ENCODE measurements at places on chromosomes 7 and 10.

- no peak for DNase-seq
Measured at GRCh38 chr7:29354340-29354739, 159.8 kb downstream of the CHN2 start.

GRCh38 chr10:63631991-63632390, 110.8 kb downstream of the REEP3 start:
- DNase-seq = no peak

DNA sequence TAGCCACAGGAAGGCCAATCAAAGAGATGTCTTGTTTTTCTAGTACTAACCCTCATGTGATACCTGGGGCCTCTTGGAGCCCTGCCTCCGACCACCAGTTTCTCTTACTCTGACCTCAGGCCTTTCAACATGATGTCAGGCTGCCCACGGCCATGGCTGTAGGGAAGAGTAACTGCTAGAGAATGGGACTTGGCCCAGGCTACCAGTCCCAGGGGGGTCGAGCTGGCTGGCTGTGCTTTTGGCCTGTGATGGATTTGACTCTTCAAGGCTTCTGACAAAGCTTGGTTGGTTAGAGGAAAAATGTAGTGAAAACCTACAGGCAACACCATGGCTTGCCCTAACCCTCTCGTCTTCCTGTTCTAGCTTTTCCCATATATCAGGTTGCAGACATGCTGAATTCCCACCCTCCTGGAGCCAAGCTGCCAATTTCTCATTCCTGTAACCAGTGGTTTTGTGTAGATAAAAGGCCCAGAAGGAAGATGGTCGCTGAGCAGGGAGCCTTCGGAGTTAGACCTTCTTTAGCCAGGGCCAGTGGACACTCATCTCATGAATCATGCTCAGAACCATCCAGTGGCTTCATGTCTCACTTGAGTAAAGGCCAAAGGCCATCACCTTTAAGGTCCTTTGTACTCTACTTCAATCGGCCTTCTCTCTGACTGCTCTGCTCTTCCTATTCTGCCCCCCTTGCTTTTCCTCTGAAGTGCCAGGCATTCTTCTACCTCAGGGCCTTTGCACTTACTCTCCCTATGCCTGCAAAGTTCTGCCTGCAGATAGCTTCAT, 19.7 kb downstream of the SUFU start:
- DNase-seq = no peak

DNA sequence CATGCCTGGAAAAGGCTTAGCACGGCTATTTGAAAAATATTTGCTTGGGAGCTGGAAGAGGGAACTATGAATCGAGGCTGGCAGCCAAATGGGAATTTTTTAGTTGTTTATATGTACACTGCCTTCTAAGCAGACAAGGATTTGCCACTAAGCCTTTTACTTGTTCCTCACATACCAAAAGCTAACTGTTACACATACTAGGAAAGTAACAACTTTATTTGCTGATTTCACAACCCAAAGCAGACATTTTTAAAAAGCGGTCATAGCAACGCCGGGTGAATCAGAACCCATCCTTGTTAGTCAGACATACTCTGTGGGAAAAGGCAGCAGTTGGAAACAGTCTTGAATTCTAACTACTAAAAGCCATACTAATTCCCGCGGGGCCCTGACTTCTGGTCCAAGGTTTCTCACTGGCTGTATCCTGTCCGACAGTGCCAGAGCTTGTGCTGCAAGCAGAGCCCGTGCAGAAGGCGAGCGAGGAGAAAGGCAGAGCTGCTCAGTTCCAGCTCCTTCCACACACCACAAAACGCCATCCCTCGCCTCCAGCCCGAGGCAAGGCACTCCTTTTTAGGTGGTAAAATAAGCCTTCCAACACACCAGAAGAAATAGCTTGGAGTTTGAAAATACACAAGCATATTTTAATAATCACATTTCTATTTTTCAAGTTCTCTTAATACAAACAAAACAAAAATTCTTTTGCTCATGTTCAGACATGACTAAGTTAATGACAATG, 89.2 kb downstream of the RNF216 start:
- no peak for DNase-seq

DNA sequence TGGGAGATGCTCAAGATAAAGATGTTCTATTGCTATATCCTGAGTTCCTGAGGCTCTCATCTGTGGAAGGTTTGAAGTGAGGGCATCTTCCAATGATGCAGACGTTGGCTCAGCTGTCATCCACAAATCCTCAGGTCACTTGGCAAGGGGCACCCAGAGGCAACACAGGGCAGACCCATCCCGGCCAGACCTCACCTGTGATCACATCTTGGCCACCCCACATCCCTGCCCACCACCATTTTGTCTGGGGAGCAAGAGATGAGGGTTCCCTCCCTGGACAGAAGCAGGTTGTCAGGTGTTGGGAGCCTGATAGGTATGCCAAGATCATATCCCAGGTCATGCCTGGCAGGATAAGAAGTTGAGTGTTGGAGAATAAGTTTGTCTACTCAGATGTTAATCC, 918.2 kb upstream of the ZNF722 start:
- DNase-seq = no peak

DNA sequence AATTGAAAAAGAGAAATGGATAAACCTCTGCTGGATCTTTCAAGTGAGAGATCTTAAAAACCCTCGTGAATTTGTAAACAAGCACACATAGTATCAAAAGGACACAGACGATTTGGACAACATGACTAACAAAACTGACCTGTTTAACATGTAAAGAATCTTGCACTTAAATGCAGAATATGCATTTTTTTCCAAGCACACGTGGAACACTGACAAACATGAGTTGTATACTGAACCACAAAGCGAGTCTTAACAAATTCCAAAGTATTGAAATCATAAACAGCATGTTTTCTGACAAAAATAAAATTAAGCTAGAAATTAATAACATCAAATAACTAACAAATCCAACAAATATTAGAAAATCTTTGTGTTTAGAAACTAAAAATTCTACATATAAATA, 65.0 kb upstream of the ZNF746 start:
- no peak for DNase-seq

DNA sequence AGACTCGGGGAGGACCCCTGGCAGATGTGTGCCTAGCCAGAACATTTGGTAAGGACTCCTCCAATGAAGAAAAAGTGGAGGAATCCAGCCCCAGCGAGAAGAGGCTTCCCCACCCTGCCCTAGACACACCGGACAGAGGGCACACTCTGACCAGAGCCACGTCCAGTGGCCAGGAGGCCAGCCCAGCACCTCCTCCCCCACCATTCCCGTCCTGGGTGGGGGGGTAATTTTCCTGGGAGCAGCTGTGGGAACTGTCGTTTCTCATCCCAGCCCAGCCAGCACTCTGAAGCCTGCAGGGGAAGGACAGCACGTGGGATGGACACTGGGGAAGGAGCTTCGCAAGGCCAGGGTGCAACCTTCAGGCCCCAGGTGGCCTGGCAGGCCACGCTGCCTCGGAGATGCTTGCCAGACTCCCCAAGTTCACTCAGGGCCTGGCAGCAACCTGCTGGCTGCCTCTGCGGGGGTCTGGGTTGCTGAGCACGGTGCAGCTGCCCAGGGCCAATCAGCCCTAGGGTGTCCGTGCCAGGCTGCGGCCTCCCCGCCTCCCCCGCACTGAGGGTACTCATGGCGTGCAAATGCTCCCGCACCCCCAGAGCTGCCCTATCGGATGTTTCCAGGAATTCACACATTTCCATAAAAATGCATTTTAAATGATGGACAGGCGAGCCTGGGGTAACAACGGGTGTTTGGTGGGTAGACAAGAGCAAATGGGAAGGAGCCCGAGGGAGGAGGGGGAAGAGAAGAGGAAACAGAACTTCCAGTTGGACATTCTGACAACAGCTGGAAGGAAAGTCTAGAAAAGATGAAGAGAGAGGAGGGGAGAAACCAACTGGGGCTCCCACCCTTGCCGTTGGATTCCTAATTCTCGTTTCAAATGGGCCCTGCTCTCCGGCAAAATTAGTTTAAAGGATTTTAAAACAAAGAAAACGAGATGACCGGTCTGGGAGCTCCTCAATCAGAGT, 1.9 kb upstream of the EN2 start:
- DNase-seq = no peak

- DNase-seq = no peak
Measured at GRCh38 chr7:7816084-7816483, 97.7 kb upstream of the RPA3 start.

DNA sequence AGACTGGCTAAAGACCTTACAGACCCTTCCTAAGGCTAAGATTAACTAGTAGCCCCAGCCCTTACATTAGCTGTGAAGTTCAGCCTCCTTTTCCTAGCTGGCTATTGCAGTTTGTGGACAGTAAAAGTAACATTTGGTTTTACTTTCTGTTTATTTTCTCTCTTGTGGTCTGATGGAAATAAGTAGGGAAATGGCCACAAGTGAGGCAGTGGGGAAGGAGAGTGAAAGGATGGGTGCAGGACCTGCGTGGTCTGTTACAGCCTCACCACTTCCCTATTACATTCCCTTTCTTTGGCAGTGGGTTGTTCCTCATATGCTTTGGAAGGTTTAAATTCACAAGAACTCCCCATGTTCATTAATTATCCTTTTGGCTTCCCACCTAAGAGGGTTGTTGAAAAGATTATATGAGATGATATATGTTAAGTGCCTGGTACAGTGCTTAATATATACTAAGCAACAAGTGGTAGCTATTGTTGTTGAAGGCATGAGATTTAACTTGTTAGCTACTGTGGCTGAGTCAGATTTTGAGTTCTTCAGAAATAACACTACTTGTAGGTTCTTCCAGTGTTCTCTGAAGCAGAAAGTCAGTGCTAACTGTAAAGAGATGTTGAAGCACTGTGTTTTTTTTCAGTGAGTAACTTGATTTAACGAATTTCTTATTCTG, 181.7 kb downstream of the ST7 start:
- no peak for DNase-seq

DNA sequence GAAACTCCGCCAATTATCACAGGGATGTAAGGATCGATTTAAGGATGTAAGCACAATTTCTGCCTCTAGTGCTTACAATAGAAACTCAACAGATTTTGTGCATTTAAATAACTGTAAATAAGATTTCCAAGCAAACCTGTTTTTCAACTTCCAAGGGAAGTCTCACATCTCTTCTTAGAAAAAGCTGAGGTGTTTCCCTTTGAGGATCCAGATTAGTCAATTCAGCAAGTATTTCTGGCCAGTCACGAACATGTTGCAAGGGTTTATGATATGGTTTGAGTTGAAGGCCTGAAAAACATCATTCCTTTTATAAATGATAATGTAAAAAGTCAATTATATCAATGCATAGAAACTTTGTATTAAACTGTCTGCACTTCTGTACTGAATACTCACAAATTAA, 23.9 kb downstream of the KRIT1 start:
- DNase-seq = no peak

DNA sequence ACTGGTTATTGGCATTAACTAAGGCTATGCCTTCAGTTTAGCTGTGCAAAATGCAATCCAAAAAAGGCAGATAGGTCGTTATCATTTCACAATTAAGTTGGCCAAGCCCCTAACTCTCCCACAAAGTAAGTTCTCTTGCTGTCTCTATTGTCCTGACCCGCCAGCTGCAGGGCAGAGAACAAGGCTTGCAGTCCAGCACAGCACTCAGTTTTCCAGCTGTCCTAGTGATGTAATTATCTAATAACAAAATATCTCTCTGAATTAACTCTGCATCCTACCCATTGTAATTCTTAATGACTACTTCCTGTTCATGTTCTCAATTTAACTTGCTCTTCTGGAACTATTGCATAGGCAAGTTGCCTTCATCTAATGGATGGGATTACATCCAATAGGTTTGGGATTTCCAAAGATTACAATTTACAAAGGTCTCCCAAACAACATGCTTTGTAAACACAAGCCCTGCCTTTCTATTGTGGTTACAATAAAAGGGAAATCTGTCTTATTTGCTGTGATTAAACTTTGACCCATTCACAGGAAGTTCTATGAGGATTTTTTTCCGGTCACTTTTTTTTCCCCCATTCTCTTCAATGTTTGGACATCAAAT, 55.2 kb downstream of the CDK6 start:
- DNase-seq = no peak

DNA sequence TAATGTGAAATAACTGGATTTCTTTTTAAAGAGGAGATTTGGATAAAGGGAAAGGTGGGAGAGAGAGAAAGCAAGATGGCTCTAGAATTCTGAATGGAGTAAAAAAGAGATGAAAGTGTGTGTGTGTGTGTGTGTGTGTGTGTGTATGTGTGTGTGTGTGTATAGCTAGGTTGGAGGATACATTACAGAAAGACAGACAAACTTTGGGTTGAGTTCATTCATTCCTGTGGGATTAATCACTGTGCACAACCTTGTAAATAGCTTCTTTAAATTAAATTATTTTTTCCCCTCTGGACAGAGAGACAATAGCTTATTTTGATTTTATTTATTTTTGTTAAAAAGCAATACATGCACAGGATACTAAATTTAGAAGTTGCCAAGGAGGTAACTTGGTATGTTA, 7.5 kb downstream of the ASB4 start:
- no peak for DNase-seq

- DNase-seq = peak; percentile 33
Measured at GRCh38 chr10:69880301-69881081, 78.8 kb downstream of the COL13A1 start.

DNA sequence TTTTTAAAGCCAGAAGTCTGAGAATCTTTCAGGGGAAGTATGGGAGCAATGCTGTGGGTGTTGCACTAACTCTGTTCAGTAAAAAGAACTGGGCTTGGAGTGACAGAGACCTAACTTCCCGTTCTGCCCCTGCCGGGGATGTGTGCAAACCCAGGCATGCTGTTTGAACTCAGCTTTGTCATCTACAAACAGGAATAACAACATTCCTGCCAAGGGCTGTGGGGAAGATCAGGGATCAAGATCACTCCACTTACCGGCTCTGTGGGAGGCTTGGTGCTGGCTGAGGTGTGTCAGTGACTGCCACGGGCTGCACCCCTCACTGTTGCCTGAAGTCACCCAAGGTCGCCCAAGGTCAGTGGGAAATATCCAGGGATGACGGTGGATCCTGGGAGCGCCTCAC, 23.1 kb upstream of the DRGX start:
- peak; percentile 72 for DNase-seq

- no peak for DNase-seq
Measured at GRCh38 chr7:21898265-21898930, 47.3 kb downstream of the CDCA7L start.

GRCh38 chr10:86815035-86815617, 58.7 kb downstream of the BMPR1A start:
- no peak for DNase-seq

GRCh38 chr10:75617485-75618155, 186.2 kb downstream of the LRMDA start:
- DNase-seq = no peak

- no peak for DNase-seq
Measured at GRCh38 chr10:110901954-110902819, 16.8 kb downstream of the BBIP1 start.

Data from GM23338 (cell line).